Effector CD4-positive, alpha-beta T cell (primary cell): ENCODE measurements at places on chromosomes 2 and 18.

GRCh38 chr18:67232406-67232805 lies 284.1 kb downstream of the DSEL start:
- no peak for DNase-seq

DNA sequence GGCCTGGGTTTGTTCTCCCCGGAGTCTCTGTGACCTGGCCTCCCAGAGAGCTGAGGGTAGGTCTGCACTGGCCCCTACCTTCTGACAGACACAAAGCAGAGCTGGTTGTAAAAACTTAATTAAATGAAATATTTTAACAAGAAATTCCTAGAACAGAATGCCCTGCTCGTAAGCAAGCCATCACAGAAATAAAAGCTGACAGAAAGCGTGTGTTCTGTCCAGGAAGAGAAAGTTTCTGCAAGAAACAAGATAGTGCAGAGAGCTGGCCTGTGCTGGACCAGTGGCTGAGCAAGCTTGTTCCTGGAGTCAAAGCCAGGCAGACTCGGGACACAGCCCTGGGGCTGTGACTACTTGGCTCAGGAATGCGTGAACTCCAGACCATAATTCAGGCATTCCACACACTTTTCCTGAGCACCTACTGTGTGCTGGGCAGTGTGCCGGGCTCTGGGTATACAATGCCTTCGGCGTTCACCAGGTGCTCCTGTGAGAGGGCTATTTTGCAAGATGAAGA lies 51.6 kb downstream of the APOB start:
- no peak for DNase-seq

- DNase-seq: no peak
Measured at GRCh38 chr18:76988031-76988826, 144.4 kb downstream of the MBP start.

- no peak for DNase-seq
Measured at GRCh38 chr2:234996069-234996940, 44.5 kb downstream of the SH3BP4 start.

DNA sequence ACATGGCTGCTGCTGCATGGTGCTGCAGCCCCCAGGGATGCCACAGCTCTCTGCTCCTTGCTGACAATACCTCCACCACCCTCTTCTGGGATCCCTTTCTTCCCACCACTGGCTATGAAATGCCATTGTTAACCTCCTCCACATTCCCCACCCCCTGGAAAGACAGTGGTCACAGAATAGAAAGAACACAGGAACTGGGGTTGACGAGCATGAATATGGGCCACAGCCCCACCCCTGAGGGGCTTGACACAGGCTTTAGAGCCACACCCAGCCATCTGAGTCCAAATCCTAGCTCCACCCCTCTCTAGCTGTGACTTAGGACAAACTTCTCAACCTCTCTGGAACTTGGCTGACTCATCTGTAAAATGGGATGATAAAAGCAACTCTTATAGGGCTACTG lies 47.3 kb downstream of the TMEM163 start:
- DNase-seq: no peak

GRCh38 chr18:2981212-2981728 lies 31.7 kb downstream of the LPIN2 start:
- no peak for DNase-seq
